NCI-H1436 treated with DMSO at 0.1 percent for 48 hours (cell line): ENCODE measurements at places on chromosomes 6 and 20.

- no peak for DNase-seq
Measured at GRCh38 chr6:23311211-23311610, 741.8 kb downstream of the HDGFL1 start.

DNA sequence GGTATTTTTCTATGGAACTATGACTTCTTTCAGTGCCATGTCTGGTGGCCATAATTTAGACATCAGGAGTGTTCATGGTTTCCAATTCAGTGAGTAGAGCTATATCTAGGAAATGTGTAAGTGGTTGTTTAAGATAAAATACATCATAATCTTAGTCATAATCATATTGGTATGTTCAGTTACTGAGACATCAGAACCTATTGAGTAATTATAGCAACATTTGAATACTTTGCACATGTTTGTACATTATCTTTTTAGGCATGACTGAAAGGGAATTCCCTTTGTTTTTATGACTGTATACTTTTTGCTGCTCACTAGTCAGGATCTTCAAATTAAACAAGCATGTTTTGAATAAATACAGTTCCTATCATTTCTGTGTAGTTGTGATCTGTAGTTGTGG lies 64.0 kb downstream of the STXBP5 start:
- no peak for DNase-seq

- no peak for DNase-seq
Measured at GRCh38 chr20:23119456-23120216, 33.5 kb upstream of the CD93 start.

DNA sequence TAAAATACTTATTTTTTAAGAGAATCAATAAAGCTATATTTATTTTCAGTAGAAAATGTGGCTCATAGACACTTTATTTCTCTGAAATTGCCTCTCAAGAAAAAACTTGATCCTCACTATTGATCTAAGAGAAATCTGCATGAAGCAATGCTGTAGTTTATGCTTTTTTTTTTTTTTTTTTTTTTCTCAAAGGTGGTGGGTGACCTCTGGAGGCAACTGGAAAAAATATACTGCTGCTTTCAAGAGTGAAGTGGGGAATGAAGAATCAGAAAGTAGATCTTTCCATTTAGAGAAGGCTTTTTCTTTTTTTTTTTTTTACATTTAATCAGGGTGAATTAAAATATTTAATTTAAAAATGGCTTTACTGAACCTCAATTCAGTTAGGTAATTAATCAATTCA lies 169.3 kb downstream of the SLC16A10 start:
- no peak for DNase-seq

DNA sequence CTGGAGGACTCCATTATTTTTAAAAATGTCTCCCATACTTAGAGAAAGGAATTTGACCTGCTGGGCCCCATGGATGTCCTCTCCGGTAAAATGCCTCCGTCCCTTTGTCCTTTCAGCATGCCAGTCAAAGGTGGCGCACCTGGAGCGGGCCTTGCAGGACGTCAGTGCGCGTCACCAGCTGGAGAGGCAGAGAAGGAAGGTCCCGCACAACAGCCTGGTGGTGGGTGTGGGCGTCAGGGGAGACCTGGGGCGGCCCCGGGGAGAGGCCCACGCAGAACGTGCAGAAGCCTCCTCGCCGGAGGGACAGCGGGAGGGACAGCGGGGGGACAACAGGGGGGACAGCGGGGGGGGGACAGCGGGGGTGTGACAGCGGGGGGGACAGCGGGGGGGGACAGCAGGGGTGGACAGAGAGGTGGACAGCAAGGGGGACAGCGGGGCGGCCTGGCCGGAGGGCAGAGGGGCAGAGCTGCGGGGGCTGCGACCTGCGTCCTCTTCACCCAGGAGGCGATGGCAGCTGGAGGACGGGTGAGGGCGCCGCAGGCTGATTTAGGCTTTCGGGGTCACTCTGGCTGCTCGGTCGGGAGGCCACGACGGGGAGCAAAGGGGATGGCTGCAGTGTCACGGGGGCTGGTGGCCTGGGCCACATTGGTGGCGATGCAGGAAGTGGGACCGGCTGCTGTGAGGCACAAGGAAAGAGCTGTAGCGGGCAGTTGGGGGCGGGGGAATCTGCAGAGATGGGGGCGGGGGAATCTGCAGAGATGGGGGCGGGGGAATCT lies 859 bp upstream of the KIF25 start:
- DNase-seq, result no peak

GRCh38 chr6:12645941-12646340 lies 70.6 kb upstream of the PHACTR1 start:
- no peak for DNase-seq

DNA sequence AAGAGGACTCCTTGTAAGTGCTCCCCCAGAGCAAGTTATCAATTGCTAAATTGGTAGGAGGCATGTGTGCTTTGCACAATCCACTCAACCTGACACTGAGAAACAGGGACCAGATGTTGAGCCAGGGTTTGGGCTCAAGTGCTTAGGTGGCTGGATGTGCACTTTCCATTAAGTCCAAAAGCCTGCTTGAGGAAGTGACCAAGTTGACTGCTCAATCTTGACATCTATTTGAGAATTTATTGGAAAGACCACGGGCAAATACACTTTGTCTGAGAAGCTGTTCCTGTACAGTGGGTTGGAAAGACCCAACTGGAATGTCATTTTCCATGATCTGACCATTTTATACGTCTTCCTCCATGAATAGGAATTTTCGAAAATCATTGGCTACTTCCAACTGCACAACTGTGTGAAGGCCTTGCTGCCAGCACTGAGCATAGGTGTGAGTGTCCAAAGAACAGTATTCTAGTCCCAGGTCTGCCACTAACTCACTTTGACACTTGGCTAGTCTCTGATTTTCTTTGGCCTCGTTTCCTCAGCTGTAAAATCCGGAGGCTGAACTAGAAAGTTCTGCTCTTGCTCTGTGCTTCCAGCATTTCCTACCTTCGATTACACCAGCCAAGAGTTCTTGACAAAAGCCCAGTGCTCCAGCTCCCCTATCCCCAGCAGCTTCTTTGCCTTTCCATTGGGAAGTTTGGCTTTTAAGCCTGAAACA lies 186.9 kb upstream of the ECI2 start:
- no peak for DNase-seq
